ENCODE measurements at places on chromosomes 5 and 9.
A peak's percentile ranks its signal among the peaks of the same experiment; 100 is the strongest.

DNA sequence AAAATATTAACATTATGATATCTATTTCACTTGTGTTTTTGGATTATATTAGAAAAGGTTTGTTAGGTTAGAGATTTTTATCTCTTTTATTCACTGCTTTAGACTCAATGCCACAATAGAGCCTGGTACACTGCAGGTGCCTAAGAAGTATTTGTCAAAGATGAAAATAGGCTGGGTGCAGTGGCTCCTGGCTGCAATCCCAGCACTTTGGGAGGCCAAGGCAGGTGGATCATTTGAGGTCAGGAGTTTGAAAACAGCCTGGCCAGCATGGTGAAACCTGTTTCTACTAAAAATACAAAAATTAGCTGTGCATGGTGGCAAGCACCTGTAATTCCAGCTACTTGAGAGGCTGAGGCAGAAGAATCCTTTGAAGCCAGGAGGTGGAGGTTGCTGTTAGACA lies 64.3 kb downstream of the C9 start:
- DNase-seq: no peak

DNA sequence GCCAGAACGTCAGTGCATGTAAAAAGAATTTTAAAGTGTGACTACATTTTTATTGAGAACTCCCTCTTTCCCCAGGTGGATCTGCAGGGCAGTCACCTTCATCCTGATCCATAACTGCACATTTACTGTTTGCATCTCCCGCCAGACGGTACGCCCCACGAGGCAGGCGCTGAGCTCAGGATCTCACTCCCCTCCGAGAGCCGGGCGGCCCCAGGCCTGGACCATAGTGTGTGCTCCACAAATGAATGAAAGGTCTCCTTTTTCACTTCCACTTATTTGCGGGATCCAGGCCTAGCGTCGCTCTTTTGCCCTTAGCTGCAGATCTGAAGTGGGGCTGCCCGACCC lies 378 bp downstream of the DROSHA start:
- DNase-seq: no peak

- DNase-seq: peak; percentile 68
Measured at GRCh38 chr9:83219154-83219923, 156.4 kb upstream of the RASEF start.

GRCh38 chr9:127792417-127793031 lies 6.7 kb downstream of the CDK9 start:
- no peak for DNase-seq
